ENCODE measurements at places on chromosomes 3 and 15.

DNA sequence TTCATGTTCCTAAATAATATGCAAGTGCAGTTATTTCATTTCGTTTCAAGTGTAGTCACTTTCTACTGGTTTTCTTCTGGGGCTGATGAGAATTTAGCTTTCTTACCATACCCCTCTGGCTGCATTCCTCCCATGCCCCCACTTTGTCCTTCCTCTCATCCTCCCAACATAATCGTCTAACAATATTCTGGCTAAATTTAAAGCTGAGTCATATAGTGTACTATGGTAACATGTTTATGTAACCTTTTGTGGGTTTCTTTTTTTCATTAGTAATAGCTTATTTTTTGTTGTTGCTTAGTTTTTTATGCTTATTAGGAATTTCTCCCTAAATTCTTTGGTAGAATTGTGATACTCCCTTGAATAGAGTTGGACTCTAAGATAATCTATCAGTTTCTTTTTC lies 30.5 kb downstream of the DUT start:
- DNase-seq, result no peak

GRCh38 chr3:124276133-124276532 lies 284.2 kb upstream of the ROPN1 start:
- DNase-seq, result no peak

- no peak for DNase-seq
Measured at GRCh38 chr3:71022551-71023335, 560.8 kb downstream of the FOXP1 start.

- no peak for DNase-seq
Measured at GRCh38 chr3:71397046-71397445, 186.5 kb downstream of the FOXP1 start.

DNA sequence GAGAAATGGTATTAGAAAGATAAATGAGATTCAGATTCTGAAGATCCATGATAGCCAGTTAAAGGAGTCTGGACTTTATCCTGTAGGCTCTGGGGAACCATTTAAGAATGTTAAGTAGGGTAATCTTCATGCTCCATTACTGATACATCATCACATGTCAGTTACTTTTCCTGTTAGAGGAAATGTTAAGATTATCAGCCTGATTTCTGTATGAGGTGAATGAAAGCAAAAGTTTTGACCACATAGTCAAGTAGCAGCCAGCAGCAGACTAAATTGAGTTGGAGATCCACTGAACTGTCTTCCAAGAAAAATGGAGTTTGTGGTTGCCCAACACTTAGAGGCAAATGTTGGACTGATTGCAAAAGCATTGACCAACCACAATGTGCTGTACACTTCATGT lies 4.7 kb upstream of the COPB2 start:
- no peak for DNase-seq

GRCh38 chr3:158506456-158506855 lies 64.5 kb upstream of the MLF1 start:
- no peak for DNase-seq

- DNase-seq, result no peak
Measured at GRCh38 chr3:188294823-188295487, 141.0 kb downstream of the LPP start.

DNA sequence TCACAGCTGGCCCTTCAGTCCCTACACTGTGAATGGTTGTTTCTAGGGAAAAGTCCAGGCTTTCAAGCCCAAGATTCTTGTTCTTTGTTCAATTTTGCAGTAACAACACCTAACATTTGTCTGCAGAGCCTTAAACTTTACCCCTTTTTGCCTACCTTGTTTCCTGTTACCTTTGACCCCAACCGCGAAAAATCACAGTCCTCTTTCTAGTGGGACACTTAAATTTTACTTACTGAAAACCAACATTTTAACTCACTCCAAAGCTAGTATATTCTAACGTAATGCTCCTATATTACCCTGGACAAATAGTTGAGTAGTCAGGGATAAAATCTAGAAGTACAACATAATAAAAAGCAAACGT lies 649 bp upstream of the PIK3CB start:
- no peak for DNase-seq

All from stimulated activated naive B cell treated with anti-CD40 and anti-IgM and Interleukin-4, amounts not matched to agents 10 μg/mL and 1 μg/mL and 100 μg/mL, for 72 hours (primary cell).